ENCODE measurements at places on chromosomes 11 and 22. TPM values are rescaled to one million over a fixed set of nuclear protein-coding genes. Genes with fewer than 3 reads are reported as not detected.

Gene SLC37A2
- total RNA-seq = 1.2 TPM

Gene RASSF10
- total RNA-seq = 2.7 TPM

Gene LYVE1
- 4.9 TPM for total RNA-seq

Gene B3GAT1
- total RNA-seq = 60.2 TPM

Gene HEPN1
- total RNA-seq = not detected

Gene RAB39A
- 32.7 TPM for total RNA-seq

Gene NFAM1
- 0.49 TPM for total RNA-seq

Gene PARVA
- 4.2 TPM for total RNA-seq

Gene ACR
- total RNA-seq = not detected

Gene ASCL2
- total RNA-seq = 0.74 TPM

Gene MUC2
- not detected for total RNA-seq

Gene MMP12
- total RNA-seq = not detected

Gene C11orf16
- 0.25 TPM for total RNA-seq

Gene ACER3
- 12.3 TPM for total RNA-seq

Gene RFPL2
- 0.49 TPM for total RNA-seq

Gene ARCN1
- total RNA-seq = 67.9 TPM

Gene CHORDC1
- total RNA-seq = 43.5 TPM

Gene KRTAP5-8
- total RNA-seq = not detected

Gene CD3E
- not detected for total RNA-seq

Gene LDLRAD3
- 36.4 TPM for total RNA-seq

Gene C11orf42
- total RNA-seq = not detected

Gene IL18
- 2.0 TPM for total RNA-seq

Gene SMTNL1
- not detected for total RNA-seq

Gene GLYATL2
- 0.74 TPM for total RNA-seq

Gene MMP27
- not detected for total RNA-seq

Gene CCDC73
- under 0.01 TPM for total RNA-seq

Gene CDK2AP2
- total RNA-seq = 5.7 TPM

Gene GUCY1A2
- total RNA-seq = 109 TPM

Gene OR6T1
- not detected for total RNA-seq

Gene OR10A3
- not detected for total RNA-seq

Gene PLA2G3
- total RNA-seq = under 0.01 TPM

Gene EXPH5
- total RNA-seq = 0.49 TPM

Gene HTR3A
- total RNA-seq = 0.74 TPM

Gene CD6
- 0.74 TPM for total RNA-seq

Gene OR52H1
- total RNA-seq = not detected

Gene PTDSS2
- 18.2 TPM for total RNA-seq

Gene MRGPRE
- total RNA-seq = not detected

Gene SLCO2B1
- 10.3 TPM for total RNA-seq

Gene INS
- not detected for total RNA-seq

Gene MYRF
- total RNA-seq = 1.2 TPM

Gene APOL3
- 1.2 TPM for total RNA-seq

Gene TUB
- 77.0 TPM for total RNA-seq

Gene GGTLC2
- not detected for total RNA-seq

Gene SGSM1
- total RNA-seq = 10.1 TPM

Gene UCP3
- 0.98 TPM for total RNA-seq

Gene TMPRSS13
- total RNA-seq = 0.25 TPM

Gene HORMAD2
- total RNA-seq = 0.25 TPM

Gene APLNR
- 6.4 TPM for total RNA-seq

Gene KRTAP5-7
- total RNA-seq = not detected

Gene WNT7B
- 2.7 TPM for total RNA-seq

Gene OR6X1
- not detected for total RNA-seq

Gene SEPTIN5
- total RNA-seq = 235 TPM

Gene GRM5
- 141 TPM for total RNA-seq

Gene MEI1
- not detected for total RNA-seq

Gene FXYD6
- total RNA-seq = 149 TPM

Data from temporal lobe (tissue), 4 donors.